NCI-H187 (cell line): ENCODE measurements at places on chromosomes 11 and 22.

GRCh38 chr11:134332189-134332631 lies 422 bp downstream of the GLB1L2 start:
- no peak for DNase-seq

GRCh38 chr11:100066399-100066798 lies 620.7 kb upstream of the ARHGAP42 start:
- no peak for DNase-seq

- DNase-seq, result no peak
These were observed 40.8 kb downstream of the TBC1D22A start for GRCh38 chr22:46803031-46803880.

- DNase-seq, result no peak
These were observed 3.4 kb upstream of the ASCL2 start for GRCh38 chr11:2273771-2274170.

GRCh38 chr11:45104006-45104789 lies 42.2 kb upstream of the PRDM11 start:
- DNase-seq, result no peak

GRCh38 chr11:32080361-32080980 lies 10.4 kb upstream of the RCN1 start:
- no peak for DNase-seq

GRCh38 chr11:102709201-102709945 lies 3.8 kb upstream of the MMP27 start:
- no peak for DNase-seq

- no peak for DNase-seq
These were observed 150.9 kb downstream of the TBC1D22A start for GRCh38 chr22:46913351-46913750.

- no peak for DNase-seq
These were observed 219.9 kb upstream of the GRIA4 start for GRCh38 chr11:105389952-105390351.

- no peak for DNase-seq
These were observed 339.9 kb downstream of the SOX6 start for GRCh38 chr11:16016468-16016829.

DNA sequence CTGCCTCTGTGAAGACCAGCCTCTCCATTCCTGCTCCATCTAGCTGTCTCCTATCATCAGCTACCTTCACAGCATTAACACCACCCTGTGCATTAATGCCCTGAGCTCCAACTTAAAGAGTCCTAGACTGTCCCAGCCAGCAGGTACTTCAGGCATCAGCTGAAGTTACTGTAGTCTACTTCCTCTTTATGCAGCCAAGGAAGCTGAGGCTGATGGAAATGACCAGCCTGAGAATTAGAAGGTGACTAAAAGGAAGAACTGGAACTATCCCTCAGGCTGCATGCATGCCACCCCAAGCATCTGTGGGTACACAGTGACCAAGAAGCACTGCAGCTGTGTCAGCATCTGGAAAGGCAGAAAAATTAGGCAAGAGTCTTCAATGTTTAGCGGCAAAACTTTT lies 28.2 kb downstream of the MS4A10 start:
- DNase-seq, result no peak

GRCh38 chr11:67409261-67409666 lies 5.4 kb downstream of the TBC1D10C start:
- no peak for DNase-seq

DNA sequence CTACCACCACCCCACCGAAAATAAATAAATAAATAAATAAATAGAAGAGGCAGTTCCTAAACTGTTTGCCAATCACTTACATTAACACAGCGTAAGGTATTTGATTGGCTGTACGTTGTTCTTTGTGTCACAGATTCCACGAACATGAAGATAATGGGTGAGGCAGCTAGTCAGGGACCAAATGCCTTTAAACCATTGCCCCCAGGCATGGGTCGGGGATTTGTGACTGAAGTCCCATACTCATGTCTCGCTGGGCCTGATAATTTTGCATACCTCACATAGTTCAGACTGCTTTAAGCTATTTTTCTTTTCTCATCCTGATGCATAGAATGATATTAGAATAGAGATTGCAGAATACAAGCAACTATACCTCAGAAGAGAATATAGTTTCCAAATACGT lies 3.6 kb upstream of the CBL start:
- no peak for DNase-seq

DNA sequence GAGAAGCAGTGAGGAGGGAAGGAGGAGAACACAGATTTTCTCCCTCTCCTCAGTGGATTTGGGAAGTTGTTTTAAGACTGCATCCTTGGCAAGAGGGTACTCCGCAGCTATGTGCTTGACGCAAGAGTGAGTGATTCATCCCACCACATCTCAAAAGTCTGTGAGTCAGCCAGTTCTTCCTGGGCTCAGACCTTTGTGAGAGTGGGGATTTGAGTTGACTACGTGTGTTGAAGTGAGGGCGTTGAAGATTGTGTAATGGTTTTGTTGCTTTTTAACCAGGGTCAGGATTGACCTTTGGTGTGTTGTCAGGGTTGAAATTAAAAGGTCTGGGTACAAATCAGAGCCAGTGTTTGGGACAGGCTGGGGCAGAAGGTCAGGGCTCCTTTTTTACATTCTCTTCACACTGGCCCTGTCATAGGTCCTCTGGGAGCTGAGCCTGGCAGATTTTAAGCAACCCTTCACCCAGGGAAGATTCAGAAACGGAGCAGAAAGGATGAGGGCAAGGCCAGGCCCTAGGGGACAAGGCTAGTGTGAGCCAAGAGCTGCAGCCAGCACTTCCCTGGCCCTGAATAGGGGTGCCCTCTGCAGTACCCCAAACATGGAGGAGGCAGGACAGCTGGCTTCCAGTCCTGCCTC lies 4.2 kb upstream of the C11orf86 start:
- DNase-seq, result no peak

DNA sequence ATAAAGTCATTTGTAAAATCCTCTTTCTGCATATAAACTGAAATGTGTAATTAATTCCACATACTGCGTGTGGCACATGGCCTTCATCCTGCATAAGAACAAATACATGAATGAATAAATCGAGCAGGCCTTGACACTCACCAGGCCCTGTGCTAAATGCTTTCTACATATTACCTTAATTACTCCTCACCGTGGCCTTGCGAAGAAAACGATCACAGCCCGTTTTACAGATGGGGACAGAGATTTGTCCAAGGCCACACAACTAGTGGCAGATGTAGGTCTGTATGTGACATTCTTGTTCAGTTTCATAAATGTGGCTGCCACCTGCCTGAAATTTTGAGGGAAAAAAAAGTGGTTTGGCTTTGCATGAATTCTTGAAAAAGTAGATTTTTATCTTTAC lies 5.8 kb upstream of the CCND1 start:
- no peak for DNase-seq

- DNase-seq, result no peak
These were observed 28.4 kb upstream of the PAMR1 start for GRCh38 chr11:35553831-35554230.

- no peak for DNase-seq
These were observed 37.6 kb downstream of the CNTF start for GRCh38 chr11:58659910-58660570.

DNA sequence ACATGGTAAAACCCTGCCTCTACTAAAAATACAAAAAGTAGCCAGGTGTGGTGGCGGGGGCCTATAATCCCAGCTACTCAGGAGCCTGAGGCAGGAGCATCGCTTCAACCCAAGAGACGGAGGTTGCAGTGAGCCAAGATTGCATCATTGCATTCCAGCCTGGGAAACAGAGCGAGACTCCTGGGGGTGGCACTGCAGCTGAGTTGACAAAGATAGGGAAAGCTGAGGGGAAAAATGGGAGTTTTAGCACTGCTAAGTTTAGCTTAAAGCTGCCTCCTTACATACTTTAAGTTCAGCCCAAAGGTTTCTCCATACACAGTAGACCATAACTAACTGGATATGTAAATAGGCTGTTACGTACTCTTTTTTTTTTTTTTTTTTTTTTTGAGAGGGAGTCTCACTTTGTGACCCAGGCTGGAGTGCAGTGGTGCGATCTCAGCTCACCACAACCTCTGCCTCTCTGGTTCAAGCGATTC lies 9.0 kb upstream of the USP28 start:
- no peak for DNase-seq

- DNase-seq, result no peak
These were observed 72.7 kb downstream of the SC5D start for GRCh38 chr11:121365304-121365703.

DNA sequence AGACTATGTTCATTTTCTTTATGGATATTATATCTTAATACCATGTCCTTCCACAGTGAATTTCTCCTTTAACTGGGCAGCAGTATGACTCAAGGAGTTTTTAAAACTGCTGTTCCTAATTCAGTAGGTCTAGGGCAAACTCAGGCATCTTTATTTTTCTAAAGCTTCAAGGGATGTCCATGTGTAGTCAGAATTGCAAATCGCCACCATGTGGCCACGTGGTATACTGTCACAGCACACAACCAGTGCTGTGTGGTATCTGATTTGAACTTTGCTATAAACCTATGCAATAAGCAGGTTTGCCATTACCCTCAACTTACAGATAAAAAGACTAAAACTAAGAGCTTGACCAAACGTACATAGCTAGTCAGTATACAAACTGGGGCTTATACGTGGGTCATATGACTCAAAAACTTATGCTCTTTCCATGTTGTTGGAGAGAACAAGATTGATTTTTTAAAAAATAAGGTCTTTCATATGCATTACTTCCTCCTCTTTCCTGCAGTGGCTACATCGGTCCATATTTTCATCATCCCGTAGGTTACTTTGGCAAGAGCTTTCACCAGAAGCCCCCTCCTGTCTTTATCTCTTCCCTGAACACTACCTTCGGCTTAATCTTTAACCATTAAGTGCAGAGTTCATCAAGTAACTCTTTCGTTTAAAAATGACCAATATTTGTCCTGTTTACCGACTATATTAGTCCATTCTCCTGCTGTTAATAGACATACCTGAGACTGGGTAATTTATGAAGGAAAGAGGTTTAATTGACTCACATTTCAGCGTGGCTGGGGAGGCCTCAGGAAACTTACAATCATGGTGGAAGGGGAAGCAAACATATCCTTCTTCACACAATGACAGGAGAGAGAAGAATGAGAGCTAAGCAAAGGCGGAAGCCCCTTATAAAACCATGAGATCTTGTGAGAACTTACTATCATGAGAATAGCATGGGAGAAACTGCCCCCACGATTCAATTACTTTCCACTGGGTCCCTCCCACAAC lies 8.0 kb upstream of the HTATIP2 start:
- no peak for DNase-seq

DNA sequence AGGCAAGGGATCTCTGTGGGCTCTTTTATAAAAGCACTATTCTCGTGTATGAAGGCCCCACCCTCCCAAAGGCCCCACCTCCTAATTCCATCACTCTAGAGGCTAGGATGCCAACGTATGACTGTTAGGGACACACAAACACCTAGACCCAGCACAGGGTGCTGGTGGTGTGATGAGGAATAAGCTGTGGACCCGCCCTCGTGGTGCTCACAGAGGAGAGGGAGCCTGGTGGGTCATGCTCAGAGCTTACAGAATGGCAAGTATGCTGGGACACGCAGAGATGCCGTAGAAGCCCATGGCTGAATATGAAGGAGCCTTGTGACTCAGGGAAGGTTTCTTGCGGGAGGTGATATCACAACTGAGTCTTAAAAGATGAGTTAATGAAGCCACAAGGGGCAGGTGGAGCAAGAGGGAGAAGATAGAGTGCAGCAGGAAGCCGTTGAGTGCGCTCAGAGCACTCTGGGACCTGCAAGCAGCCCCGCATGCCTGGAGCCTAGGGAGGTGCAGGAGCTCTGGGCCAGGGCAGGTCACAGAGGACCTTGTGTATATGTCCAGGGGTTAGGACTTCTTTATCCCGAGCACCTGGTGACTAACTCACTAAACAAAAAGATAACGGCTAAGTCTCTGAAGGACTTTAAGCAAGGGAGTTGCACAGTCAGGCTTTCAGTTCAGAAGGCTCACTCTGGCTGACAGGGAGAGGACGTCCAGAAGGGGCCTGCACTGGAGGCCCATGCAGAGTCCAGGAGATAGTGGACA lies 160.9 kb downstream of the TRIM29 start:
- no peak for DNase-seq

GRCh38 chr11:85977751-85978160 lies 91.1 kb downstream of the PICALM start:
- DNase-seq, result no peak

GRCh38 chr22:26548984-26549383 lies 36.7 kb upstream of the TFIP11 start:
- no peak for DNase-seq

GRCh38 chr11:120031612-120032600 lies 106.0 kb downstream of the TRIM29 start:
- DNase-seq, result no peak

DNA sequence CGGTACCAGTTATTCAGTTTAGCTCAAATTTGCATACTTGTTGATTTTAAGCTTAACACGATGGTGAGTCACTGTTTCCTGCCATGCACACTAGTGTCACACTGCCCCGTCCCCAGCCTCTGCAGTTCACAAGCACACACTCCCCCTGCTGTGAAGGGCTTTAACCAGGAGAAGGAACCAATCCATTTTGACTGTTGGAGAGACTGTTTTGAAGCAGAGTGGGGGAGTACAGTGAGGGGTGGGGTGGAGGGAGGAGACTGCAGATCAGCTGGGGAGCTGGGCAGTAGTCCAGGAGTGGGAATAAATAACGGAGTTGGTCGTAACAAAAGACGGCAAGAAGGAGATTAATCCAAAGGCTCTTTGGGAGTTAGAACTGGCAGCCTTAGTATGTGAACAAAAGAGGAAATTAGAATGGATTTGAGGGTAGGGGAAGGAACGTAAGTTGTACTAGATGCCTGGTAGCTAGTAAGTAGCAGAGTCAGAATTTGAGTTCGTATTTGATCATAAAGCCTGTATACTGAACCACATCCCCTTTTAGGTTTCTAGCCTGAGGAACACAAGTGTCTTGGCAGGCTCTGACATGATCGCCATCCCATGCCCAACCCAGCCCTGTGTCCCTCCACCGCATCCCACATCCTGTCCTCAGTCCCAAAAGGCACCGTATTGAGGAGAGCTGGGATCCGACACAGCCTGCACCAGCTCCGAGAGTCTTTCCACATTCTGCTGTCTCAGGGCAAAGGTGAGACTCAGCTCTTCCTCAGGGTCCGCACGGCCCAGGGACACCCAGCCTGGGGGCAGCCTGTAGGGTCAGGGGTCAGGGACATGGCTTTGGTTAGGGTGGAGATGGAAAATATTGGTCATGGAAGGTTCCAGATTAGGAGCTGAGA lies 862 bp downstream of the TPP1 start:
- DNase-seq, result no peak

DNA sequence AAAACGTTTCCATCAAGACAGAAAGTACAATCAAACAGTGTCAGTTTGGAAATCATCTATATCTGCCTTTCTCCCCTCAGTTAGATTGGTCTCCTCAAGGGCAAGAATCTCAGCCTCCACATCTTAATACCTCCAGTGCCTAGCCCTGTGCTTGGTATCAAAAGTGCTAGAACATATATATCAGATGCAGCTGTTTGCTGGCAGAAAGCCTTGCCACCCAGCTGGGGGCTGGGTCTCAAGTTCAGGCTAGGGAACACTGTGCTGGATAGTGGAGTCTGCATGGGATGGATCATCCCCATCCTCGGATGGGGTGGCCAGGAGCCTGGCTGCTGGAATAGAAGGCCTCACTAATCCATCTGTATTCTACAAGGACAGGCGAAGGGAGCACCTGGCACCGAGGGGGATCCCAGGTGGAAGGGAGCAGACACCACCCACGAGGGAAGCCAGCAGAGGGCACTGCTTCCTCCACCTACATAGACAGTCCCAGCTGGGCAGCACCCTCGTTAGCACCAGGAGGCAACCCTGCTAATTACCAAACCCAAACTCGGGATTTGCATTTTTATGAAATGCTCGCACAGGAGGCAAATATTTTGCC lies 602.2 kb downstream of the BUD13 start:
- DNase-seq, result no peak
